ENCODE measurements at places on chromosomes 7 and 10.

- peak; percentile 79 for DNase-seq
- H3K27me3 ChIP-seq: no peaks in the 10 kb centered on the region
- H3K36me3 ChIP-seq: peaks cover 58% of the 10 kb centered on the region
- H3K4me3 ChIP-seq: no peak overlapping the region
- H3K27ac ChIP-seq: peak overlapping the region; percentile 98
Measured at GRCh38 chr10:62093863-62094291, 174.8 kb downstream of the RTKN2 start.

GRCh38 chr7:70598976-70599375, 533.0 kb upstream of the GALNT17 start:
- DNase-seq: no peak
- H3K4me1 ChIP-seq: no peaks in the 10 kb centered on the region
- no peaks in the 10 kb centered on the region for H3K36me3 ChIP-seq
- no peak overlapping the region for H3K27ac ChIP-seq
- H3K4me3 ChIP-seq: no peak overlapping the region

- H3K4me1 ChIP-seq: no peaks in the 10 kb centered on the region
- no peak overlapping the region for H3K27ac ChIP-seq
- no peaks in the 10 kb centered on the region for H3K27me3 ChIP-seq
Measured at GRCh38 chr10:1631282-1631681, 106.0 kb downstream of the ADARB2 start.

DNA sequence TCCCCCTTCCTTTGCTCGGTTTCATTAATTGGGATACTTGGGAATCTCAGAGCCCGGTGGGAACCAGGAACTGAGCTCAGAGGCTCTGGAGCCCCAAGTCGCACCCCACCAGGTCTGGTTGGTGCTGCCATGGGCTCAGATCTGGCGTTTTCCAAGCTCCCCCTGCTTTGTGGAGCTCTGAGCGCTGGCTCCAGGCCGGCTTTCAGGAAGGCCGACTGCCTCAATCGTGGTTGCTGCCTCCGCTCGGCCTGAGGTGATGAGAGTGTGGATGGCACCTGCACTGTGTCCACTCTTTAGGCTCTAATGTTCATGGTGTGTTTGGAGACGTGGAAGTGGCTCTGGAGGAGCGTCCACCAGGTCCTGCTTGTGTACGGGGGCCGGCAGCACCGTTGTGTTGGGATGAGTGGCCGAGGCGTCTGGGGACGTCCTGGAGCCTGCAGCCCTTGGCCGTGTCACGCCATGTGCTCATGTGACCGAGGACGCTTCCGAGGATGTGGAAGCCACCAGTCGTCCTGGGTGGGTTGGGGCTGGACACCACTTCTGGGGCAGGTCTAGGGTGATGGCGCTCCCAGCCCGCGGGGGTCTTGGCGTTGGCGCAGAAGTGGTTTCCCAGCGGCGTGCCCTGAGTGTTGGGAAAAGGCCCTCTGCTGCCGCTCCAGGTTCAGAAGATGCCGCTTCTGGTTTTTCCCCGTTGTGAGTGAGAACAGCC, 8.2 kb downstream of the INPP5A start:
- no peak overlapping the region for H3K4me3 ChIP-seq
- peaks cover 2% of the 10 kb centered on the region for H3K4me1 ChIP-seq
- no peaks in the 10 kb centered on the region for H3K36me3 ChIP-seq
- H3K27ac ChIP-seq: no peak overlapping the region
- no peaks in the 10 kb centered on the region for H3K27me3 ChIP-seq

DNA sequence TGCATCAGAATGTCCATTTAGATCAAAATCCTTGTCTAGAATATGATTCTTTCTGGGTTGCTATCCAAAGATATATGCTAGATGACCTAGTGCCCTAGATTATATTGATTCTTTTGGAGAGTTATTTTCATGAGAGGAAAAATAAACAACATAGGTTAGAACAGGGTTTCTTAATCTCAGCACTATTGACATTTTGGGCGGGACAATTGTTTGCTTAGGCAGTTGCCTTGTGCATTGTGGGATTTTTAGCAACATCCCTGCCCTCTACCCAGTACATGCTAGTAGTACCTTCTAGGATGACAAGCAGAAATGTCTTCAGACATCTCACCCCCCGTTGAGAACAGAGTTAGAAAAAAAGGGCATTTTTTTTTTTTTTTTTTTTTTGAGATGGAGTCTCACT, 25.1 kb upstream of the LAMB1 start:
- no peak for DNase-seq
- H3K27ac ChIP-seq: no peak overlapping the region
- H3K36me3 ChIP-seq: no peaks in the 10 kb centered on the region
- H3K27me3 ChIP-seq: no peaks in the 10 kb centered on the region
- H3K4me1 ChIP-seq: peaks cover 9% of the 10 kb centered on the region
- H3K4me3 ChIP-seq: no peak overlapping the region

DNA sequence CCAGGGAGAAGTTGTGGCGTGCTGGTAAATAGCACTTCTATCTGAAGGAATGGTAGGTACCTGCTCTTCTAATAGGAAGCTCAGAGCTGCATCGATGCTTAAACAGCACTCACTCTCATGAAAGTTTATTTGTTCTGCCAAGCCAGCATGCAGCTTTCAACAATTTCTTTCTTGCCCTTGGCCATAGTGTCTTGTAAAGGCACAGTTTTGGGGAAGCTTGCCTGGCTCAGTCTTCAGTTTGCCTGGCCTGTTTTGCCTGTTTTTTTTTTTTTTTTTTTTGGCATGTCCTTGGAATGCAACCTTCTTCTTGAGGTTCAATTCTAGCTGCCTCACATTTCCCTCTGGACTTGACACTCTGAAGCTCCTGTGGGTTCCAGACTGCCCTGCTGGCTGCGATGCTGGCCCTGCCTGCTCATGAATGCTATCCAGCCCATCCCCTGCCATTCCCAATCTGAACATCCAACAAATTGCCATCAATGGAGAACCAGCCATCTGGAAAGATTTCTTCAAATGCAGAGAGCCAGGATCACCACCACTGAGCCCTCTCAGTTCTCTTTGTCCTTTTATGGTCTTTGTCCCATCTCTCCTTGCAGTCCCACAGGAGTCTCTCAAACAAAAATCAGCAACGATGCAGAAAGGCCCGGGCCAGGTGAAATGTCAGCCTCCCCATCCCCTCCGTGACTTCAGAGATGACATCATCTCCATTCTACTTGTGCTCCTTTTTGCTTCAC, 133.9 kb downstream of the ANLN start:
- H3K4me1 ChIP-seq: peaks cover 9% of the 10 kb centered on the region
- no peak overlapping the region for H3K4me3 ChIP-seq
- no peak for DNase-seq
- H3K27me3 ChIP-seq: peaks cover 10% of the 10 kb centered on the region
- no peaks in the 10 kb centered on the region for H3K36me3 ChIP-seq

GRCh38 chr7:21469894-21470293, 42.0 kb downstream of the SP4 start:
- H3K27ac ChIP-seq: no peak overlapping the region
- H3K4me3 ChIP-seq: no peak overlapping the region
- H3K27me3 ChIP-seq: no peaks in the 10 kb centered on the region
- peak; percentile 19 for DNase-seq
- H3K36me3 ChIP-seq: no peaks in the 10 kb centered on the region

DNA sequence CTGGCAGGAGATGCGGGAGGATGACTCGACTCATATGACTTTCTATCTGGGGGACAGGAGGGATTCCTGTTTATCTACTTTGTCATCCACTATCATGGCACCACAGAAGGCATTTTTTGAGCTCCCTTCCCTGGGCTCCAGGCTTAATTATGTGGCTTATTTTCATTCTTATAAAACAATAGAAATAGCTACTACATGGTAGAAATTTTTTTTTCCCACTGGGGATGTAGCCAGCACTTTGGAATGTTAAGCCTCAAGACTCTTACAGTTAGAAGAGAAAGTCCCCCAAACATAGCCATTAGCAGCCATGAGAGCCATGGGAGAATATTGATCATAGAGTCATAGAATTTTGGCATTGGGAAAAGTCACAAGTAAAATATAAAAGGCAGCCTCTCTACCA, 14.6 kb upstream of the FAM180A start:
- peaks cover 13% of the 10 kb centered on the region for H3K4me1 ChIP-seq
- no peak overlapping the region for H3K4me3 ChIP-seq
- H3K27me3 ChIP-seq: no peaks in the 10 kb centered on the region
- peak; percentile 33 for DNase-seq
- no peak overlapping the region for H3K27ac ChIP-seq
- H3K36me3 ChIP-seq: no peaks in the 10 kb centered on the region

DNA sequence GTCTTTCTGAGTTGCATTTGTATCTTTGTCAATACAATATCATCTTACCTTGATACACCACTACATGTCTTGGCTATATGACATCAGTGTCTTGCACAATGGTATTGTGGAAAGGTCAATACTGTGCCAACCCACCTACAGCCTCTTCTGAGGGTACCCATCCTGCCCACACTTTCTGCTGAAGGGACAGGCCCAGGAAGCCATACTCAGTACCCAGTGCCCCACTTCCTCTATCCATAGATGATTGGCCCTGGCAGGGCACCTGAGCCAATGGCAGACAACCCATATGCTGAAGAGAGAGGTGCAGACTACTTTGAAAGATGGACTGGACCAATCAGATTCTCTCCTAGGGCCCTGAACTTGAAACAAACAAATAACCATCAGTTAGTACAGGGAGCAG, 152.0 kb upstream of the ADO start:
- no peak overlapping the region for H3K4me3 ChIP-seq
- no peaks in the 10 kb centered on the region for H3K36me3 ChIP-seq

DNA sequence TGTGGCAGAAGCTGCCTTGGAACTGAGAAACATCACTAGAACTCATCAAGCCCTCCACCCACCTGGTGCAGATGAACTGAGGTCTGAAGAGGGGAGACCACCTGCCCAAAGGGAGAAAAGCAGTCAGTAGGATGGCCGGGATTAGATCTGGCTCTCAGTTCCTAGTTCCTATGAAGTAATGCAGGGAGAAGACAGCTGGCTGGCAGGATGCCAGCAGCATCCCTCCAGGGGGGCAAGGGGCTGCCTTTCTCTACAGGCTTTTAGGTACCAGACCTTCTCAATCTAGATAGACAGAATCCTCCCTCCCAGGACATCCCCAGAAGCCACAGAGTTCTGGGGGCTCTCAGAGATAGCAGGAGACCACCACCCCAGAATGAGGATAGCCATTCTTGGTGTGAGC, 7.8 kb downstream of the CRHR2 start:
- H3K4me1 ChIP-seq: no peaks in the 10 kb centered on the region
- peaks cover 40% of the 10 kb centered on the region for H3K27me3 ChIP-seq
- H3K27ac ChIP-seq: no peak overlapping the region
- no peak for DNase-seq
- no peak overlapping the region for H3K4me3 ChIP-seq

DNA sequence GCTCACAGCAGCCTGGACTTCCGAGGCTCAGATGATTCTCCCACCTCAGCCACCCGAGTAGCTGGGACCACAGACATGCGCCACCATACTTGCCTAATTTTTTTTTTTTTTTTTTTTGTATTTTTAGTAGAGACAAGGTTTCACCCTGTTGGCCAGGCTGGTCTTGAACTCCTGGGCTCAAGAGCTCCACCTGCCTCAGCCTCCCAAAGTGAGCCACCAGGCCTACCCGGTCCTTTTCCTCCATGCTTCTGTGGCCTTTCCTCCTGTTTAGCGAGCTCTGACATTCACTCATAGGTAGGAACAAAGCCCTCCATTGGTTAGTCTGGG, 50.1 kb upstream of the SRPK2 start:
- H3K4me3 ChIP-seq: no peak overlapping the region
- H3K4me1 ChIP-seq: peaks cover 7% of the 10 kb centered on the region
- no peaks in the 10 kb centered on the region for H3K27me3 ChIP-seq
- H3K36me3 ChIP-seq: no peaks in the 10 kb centered on the region
- DNase-seq: no peak
- peak overlapping the region; percentile 16 for H3K27ac ChIP-seq

DNA sequence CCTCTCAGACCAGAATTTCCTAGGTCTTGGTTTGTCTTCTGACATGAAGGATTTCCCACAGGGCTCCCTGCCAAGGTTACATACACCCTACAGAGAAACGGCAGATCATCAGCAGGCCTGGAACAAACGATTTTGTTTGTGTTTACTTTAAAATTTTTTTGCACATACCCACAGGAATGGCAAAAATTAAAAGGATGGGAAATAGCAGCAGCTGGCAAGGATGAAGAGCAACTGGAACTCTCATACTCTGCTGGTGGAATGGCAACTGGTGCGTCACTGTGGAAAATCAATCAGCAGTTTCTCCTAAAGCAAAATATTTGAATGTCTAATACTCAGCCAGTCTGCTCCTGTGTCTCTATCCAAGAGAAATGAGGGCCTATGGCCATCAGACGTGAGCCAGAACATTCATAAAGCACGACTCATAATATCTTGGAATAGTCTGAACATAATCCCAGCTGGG, 6.5 kb downstream of the BAIAP2L1 start:
- peak; percentile 90 for DNase-seq
- no peaks in the 10 kb centered on the region for H3K36me3 ChIP-seq
- no peak overlapping the region for H3K4me3 ChIP-seq

GRCh38 chr7:1233333-1234048, 819 bp downstream of the UNCX start:
- no peak overlapping the region for H3K4me3 ChIP-seq
- no peak overlapping the region for H3K27ac ChIP-seq
- H3K27me3 ChIP-seq: peaks cover 87% of the 10 kb centered on the region
- no peaks in the 10 kb centered on the region for H3K36me3 ChIP-seq
- no peaks in the 10 kb centered on the region for H3K4me1 ChIP-seq
- no peak for DNase-seq
